ENCODE measurements at places on chromosomes 16 and 17.

DNA sequence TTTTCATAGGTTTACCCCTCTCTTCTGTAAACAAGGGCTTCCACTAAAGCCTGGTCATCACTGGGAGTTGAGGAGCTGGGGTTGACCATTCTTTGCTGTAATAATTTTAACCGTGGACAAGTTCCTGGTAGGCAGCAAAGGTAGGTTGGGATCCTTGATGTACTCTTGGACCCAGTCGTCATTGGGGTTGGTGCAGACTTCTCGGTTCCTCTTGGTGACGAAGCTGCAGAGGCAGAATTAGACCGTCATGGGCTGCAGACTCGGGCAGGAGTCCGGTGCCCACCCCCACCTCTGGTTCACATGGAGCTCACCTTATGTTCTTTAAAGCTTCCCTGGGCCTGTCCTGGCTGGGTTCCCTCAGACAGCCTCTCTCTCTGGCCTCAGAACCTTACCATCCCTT is 3.8 kb downstream of the CCL16 start:
- no peak for DNase-seq

DNA sequence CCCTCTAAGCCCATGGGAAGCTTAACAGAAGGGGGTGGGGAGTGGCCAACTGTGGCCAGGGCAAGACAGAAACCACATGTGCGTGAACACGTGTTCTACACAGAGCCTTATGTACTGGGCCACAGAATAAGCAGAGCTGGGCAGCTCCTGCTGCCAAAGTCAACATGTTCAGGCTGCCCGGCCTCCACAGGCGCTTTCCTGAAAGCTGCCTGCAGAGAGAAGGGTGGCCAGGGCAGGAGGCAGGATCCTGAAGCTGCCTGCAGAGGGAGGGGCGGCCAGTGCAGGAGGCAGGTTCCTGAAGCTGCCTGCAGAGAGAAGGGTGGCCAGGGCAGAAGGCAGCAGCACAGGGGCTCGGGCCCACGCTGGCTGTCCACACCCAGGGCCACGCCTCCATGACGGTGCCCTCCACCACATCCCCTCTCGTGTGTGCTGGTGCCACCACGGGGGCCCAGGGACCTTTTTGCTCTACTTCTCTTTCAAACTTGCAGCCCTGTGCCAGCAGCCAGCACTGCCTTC is 79.5 kb downstream of the ANKRD11 start:
- no peak for DNase-seq

DNA sequence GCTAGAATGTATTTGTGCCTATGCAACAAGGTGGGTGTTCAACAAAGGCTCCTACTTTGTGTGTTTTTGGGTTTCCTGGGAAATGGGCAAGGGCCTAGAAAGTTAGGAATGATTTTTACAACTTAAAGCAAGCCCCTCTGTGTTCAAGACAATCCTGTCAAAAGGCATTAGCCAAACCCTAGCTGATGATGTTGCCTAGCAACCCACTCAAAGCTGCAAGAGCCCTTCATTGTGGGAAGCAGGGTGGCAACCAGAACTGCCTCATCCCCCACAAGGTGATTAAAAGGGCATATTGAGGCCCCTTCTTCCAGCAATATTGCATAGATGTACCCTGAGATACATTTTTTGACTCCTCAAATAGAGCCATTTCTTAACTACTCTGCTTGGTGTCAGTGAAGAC is 16.0 kb upstream of the RASL10B start:
- DNase-seq: no peak

DNA sequence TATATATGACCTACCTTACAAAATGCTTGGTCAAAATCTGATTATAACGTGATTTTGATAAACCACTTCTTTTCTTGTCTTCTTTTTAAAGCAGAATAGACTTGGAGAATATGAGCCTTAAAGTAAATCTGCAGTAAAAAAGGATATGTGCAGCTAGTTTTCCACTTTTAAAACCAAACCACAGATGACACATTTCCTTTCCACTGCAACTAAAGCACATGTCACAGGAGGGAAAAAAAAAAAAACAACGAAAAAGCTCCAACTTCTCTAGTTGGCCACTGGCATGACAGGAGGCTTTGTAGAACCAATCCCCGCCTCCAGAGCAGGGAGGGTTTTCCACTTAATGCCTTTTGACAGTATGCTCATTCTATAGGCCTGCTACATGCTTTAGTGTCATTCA is at the start of gene EVI2A:
Gene EVI2A (minus strand): TSS at position 142 of the 400 bp plus-strand sequence. CDS start 2,609 bp downstream, outside the sequence.
- DNase-seq: peak; percentile 46

DNA sequence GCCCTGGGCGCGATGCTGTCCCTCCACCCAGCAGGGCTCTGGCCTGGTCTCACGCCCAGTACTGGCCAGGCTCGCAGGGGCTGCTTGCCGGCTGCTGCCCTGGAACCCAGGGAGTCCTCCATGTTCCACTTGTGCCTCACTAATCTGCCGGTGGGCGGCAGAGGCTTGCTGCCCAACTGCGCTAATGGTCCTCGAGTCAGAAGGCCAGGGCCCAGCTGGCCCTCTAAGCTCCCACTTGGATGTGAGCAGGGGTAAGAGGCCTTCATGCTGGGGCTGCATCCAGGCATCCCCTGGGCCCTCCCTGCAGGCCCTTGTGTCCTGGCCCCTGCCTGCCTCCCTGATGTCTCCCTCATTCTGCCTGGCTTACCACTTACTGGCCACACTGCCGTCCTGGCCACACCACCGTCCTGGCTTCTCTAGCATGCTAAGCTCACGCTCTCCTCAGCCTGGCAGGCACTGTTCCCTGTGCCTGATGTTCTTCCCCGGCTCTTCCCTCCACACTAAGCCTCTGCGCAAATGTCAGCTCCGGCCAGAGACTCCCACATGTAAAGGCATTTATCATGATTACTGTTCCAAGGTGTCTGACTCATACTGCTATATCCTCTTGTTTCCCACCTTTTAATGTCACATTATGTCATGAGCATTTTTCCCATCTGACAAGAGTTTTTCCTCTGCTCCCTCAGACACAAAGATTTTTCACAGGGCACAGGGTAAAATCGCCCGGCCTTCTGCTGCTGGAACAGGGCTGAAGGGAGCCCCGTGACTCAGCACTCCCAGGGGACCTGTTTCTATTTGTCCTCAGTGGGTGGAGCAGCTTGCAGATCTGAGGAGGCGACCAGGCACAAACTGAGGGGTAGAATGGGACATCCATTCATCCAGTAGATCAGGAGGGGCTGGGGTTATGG is 15.9 kb downstream of the B9D1 start:
- DNase-seq: no peak

DNA sequence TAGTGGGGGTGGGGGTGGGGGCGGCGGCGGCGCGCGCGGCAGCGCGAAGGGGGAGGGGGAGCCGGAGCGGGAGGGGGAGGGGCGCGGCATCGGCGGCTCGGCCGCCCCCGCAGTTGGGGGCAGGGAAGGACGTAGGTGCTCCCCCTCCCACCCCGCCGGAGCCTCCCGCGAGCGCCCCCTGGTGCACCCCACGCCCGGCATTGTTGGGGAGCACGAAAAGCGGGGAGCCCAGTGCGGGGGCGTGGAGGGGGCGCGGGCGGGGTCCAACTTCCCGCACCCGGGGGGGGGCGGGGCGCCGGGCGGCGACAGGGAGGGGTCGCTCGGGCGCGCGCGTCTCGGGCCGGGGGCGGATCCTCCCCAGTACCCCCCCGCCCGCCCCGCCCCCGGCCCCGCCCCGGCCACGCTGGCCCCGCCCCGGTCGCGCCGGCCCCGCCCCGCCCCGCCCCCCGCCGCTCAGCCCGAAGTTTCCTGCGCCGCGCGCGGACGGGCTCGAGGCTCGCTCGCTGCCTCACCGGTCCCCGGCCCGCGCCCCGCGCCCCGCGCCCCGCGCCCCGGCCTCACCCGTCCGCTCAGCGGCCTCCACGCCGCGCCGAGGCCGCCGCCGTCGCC is at the start of gene CACNA1H:
Gene CACNA1H (plus strand): TSS at position 456 of the 609 bp plus-strand sequence. CDS start 632 bp downstream, outside the sequence.
- DNase-seq: peak; percentile 78

- no peak for DNase-seq
Measured at GRCh38 chr16:28876019-28876659, 2.1 kb upstream of the ATP2A1 start.

GRCh38 chr16:50185005-50185505 is 31.9 kb downstream of the TENT4B start:
- DNase-seq: no peak

DNA sequence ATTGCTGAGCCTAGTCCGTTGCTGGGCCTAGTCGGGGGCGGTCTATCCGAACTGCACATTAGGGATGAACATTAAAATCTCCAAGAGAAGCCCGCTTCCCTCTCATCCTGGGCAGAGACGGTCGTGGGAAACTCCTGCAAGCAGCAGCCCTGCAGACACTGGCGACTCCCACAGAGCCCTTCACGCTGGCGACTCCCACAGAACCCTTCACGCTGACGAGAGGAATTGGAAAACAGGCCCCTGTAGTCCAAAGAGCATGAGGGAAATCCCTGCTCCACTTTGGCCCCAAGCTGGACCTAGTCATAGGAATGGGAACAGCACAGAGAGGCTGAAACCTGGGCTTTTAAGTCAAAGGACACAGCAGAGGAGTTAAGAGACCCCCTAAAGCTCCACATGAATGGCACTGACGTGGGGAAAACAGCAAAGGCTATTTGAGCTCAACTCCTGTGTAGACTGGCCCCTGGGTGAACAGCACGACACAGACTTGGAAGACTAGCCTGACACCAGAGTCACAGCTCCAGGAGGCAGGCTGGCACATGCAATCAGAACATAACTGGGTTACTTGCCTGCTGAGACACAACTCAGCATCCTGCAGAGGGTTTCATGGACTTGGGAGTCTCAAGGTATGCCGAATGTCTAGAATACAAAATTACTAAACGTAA is 42.2 kb downstream of the WDR45B start:
- DNase-seq: no peak

- DNase-seq: no peak
Measured at GRCh38 chr17:65853816-65854215, 292.4 kb upstream of the AXIN2 start.

- DNase-seq: no peak
Measured at GRCh38 chr16:14579266-14579665, 50.8 kb downstream of the PARN start.

DNA sequence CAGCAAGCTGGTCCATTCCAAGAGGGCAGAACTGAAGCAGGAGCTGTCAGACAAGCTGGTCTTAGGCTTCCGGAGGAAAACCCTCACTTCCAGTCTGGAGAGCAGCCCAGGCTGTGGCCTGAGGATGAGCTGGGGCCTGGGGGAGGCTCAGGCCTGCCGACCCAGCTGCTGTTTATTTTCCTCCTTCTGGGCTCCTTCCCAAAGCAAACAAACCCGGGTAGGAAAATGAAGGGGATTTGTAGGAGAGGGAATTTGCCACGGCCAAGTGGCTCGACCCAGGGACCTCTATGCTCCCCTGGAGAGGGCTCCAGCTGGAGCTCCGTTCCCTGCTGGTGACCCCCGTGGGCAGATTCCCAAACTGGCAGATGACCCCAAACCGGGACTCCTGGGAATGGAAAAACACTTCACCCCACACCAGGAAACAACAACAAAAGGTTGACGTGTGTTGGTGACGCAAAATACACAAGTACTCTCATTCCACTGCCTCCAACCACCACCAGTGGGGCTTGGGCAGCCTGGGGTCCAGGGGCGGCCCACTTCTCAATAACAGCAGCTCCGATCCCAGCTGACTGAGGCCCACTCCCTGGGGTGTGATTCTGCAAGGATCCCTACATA is 8.8 kb downstream of the JUP start:
- DNase-seq: no peak

DNA sequence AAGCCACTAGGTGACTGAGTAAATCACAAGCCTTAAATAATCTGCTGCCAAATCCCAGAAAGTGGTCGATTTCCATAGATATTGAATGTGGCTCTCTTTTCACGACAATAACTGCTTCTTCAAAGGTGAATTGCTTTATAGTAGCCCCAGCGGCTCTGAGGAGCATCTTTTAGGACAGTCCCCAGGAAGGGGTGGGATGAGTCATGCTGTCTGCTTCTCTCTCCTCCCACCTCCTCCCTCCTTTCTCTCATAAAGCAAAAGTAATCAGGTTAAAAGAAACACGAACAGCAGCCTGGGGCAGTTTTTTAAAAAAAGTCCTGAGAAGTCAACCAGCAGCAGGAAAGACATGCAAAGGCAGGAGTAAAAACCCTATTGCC is 1.8 kb downstream of the KIAA0513 start:
- no peak for DNase-seq

GRCh38 chr16:2707368-2708289 is 12.4 kb downstream of the PRSS27 start:
- DNase-seq: no peak

- DNase-seq: no peak
Measured at GRCh38 chr17:80345321-80345720, 69.6 kb upstream of the ENDOV start.

DNA sequence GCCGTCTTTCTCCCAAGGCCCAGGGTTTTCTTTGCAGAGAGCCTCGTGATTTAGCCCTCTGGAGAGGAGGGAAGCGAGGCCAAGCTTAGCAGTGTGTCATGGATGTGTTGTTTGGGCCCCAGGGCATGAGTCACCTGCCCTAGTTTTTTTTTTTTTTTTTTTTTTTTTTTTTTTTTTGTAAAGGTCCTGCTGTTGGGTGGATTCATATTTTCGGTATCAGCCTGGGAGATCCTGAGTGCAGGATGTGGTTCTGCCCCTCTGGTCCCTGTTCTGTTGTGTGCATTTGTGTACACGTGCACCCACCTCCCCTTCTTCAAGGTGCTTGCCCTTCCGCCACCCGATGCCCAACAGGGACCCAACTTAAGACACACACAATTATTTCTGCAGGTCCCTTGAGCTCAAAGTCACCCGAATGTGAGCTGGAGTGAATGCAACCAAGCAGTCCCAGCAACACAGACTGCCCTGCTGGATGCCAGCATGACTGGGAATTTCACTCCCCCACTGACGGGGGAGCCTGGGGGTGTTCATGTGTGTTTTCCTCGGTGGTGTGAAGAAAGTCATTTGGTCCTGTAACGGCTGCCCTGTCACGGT is 265.8 kb upstream of the TNRC6C start:
- DNase-seq: no peak

- peak; percentile 92 for DNase-seq
Measured at GRCh38 chr17:81711814-81712467, at the start of gene SLC25A10. TSS of gene SLC25A10 (plus strand) at chr17:81712284. CDS start at chr17:81712427, 143 bp downstream.
